T-helper 2 cell (primary cell): ENCODE measurements at places on chromosomes 1 and 21.

DNA sequence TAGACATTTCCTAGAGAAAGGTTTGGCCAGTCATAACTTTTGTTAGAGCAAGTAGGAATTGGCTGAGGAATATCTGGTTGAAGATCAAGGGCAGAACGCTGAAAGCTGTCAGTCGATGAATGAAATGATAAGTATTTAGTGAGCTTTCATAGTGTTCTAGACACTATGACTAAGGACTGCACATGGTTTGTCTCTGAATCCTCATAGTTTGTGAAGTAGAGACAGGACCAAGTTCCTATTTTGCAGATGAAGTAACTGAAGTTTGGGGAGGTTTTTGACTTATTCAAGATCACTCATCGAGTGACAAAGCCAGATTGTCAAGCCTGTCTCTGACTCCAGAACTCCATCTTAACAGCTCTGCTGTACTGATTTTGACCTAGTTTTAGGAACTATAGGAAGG lies 4.7 kb downstream of the ELOA start:
- no peak for DNase-seq

DNA sequence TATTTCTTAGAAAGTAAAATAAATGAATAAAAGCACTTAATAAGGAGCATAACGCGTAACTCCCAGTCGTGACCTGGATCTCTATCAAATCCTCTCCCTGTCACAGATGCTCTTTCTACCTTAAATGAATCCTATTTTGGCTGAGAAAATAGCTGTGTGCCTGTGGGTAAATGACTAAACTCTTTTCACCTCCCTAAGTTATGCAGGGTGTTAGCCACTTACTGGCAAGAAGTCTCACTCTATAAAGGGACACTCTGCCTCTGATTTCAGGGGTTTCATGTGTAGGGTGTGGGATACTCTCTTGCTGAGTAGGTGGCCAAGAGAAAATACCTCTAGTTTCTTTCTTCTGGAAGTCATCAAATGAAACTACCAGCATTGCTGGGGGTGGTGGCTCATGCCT lies 24.3 kb upstream of the PPP1R15B start:
- no peak for DNase-seq

DNA sequence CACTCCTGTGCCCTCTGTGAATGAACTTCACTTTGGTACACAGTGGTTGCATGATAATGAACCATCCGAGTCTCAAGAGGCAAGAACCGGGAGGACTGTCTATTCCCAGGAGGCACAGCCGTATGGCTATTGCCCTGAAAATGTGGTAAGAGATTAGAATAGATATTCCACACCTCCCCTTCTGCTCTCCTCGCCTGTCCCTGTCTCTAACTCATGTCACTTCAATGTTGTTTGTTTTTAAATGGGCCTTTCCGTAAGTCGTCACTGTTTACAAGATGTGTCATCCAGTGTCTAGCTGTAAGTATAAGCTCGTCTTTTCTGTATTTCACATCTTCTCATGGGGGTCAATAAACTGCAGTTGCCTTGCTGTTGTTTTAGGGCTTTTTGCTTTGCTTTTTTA lies 122.2 kb downstream of the PATJ start:
- DNase-seq: no peak

DNA sequence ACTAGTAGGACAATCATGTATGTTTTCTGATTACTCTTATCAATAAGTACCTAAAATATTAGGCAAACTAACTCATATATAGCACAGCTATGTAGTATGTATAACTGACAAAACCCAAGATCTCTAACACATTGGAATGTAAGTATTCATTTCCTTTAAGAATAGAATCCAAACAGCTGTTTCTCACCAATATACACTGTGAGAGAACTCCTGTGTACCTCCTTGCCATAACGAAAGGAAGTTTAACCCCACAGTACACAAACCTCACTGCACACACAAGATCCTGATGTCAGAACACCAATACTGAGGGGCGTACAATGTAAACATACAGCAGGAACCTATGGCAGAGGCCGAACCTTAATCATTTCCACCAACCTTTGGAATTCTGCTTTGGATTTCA lies 113.0 kb downstream of the SMYD3 start:
- no peak for DNase-seq

DNA sequence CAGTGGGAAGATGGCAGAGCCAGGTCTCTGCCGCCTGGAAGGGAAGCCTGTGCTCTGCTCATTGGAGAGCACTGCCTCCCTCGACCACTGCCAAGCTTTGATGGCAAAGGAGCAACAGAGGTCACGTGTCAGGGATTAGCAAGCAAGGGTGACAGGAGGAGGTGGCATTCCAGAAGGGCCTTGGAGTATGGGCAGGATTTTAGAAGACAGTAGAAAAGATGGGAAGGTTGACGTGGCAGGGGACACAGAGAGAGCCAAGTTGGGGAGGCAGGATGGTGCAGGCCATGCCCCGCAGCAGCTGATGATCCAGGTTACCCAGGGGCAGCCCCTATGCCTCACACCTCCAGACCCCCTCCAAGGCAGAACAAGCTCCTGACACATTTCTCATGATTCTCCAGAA lies 21.9 kb upstream of the LBR start:
- no peak for DNase-seq

DNA sequence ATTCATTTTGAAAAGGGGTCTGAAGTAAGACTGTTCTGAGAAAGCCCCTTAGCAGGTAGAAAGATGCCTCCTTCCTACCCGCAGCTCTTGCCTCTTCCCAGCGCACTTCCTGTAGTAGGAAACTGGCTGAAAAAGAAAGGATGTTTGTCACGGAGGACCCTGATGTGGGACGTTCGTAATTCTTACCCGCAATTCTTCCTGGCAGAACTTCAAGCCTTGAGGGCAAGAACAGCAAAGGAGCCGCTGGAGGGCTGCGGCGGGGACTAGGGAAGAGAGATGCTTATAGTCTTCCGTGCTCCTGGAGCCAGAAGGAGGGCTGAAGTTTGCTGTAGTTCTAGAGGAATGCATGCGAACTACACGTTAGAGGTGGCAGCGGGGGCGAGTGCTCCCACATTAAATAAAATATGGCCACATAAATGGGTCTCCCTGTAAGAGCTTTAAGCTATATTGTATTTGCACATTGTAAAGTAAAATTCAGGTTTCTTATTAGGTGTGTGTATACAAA lies 6.3 kb downstream of the C1orf53 start:
- DNase-seq: no peak

GRCh38 chr1:58968360-58968952 lies 184.6 kb upstream of the JUN start:
- no peak for DNase-seq

DNA sequence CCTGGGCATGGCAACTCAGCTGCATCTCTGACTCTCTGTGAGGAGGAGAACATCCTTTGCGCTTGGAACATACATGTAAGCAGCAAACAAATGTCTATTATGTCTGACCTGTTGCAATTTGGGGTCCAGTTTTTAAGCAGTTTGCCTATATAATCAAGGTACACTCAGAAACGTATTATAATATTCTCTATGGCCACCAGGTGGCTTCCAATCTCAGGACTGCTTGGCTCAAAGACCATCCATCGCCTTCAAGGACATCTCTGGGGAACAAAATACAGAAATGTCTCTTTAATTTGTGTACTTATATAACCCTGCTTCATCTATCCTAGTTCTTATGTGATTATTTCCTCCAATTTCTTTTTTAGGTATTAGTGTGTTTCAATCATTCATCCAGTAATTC lies 227.2 kb downstream of the OLFM3 start:
- DNase-seq: no peak

GRCh38 chr1:65149351-65150107 lies 1.5 kb downstream of the AK4 start:
- no peak for DNase-seq

DNA sequence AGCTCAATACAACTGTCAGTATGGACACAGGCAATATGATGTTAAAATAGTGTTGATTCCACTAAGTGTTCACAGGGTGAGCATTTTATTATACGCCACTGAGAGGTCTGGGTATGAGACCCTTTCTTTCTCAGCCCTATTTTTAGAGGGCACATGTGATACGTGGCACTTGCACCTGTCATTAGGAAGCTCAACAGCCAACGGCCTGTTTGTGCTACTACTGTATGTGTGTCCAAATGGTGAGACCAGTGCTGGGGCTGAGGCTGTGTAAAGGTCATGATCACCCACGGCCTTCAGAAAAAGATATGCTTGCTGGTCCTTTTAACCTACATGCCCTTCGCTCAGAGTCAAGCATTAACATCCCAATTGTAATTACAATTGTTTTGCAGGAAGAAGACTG lies 176.2 kb downstream of the DUSP10 start:
- DNase-seq: no peak

GRCh38 chr1:89739013-89739843 lies 81.6 kb upstream of the LRRC8D start:
- DNase-seq: no peak

- DNase-seq: no peak
These were observed 15.9 kb downstream of the SLC27A3 start for GRCh38 chr1:153790966-153791647.

DNA sequence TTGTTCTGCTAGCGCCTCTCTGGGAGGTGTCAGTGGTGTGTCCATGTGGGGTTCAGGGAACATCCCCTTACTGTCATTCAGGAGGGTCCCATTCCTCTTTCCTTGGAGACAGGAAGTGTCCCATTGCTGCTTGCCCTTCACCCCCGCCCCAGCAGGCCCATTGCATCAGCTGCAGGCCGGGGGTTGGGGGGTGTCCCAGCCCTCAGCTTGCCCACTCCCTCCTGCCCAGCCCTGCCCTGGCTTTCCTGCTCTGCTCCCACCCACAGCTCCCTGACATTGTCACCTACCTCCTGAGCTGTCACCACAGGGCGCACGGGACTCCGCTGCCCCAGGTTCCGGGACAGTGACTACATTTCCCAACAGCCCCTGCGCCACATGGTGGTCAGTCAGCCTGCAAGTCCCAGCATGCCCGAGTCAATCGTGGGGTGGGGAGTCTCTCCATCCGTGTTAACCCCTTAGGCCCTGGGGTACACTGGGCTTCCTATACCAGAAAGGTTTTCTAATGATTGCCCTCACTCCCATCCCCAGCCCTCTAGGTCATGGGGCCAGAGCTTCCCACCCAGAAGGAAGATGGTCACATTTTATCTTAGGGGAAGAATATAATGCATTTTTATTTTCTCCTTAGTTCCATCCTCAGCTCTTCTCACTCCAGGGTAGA lies at the start of gene INPP5B:
INPP5B (minus strand) TSS at position 351 of the 658 bp plus-strand sequence. CDS start 745 bp downstream, outside the sequence.
- DNase-seq: peak; percentile 36

DNA sequence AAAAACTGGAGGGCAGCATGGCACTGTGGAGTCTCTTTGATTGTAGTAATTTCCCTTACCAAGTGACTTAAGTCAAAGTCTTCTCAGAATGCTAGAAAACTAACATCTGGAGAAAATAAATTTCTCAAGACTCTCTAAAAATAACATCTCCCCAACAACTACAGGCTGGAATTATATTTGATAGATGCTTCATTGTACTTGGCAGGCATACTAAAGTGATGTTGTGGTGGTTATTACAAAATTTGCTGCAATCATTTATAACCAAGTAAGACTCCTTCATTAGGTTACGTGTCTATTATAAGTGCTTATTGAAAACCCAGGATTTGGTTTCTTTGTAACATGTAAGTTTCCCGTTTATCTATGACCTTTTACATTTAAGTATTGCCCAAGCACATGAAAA lies 132.9 kb upstream of the NRIP1 start:
- DNase-seq: no peak

- DNase-seq: no peak
These were observed 75.7 kb upstream of the SYT6 start for GRCh38 chr1:114229368-114229767.

GRCh38 chr1:163412221-163412620 lies 90.5 kb downstream of the NUF2 start:
- DNase-seq: no peak

DNA sequence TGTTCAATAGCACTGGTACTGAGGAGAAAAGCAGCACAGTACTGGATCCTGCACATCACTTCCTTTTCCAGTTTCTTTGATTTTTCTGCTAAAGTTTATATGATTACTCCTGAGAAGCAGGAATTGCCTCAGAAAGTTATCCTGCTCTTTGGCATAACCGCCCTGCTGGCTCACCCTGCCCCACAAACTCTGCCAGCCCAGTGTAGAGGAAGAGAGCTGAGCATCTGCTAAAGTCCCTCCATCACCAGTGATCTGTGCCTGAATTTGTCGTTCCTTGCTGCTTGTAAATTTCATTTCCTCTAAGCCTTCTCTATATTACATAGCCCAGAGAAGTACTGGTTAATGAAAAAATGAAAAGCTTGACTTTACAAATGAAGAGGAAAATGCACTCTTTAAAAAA lies 87.0 kb upstream of the C1orf21 start:
- DNase-seq: no peak

- no peak for DNase-seq
These were observed 37.3 kb downstream of the CHAF1B start for GRCh38 chr21:36422279-36423098.

GRCh38 chr21:38669186-38669585 lies 136.5 kb upstream of the ETS2 start:
- DNase-seq: no peak

DNA sequence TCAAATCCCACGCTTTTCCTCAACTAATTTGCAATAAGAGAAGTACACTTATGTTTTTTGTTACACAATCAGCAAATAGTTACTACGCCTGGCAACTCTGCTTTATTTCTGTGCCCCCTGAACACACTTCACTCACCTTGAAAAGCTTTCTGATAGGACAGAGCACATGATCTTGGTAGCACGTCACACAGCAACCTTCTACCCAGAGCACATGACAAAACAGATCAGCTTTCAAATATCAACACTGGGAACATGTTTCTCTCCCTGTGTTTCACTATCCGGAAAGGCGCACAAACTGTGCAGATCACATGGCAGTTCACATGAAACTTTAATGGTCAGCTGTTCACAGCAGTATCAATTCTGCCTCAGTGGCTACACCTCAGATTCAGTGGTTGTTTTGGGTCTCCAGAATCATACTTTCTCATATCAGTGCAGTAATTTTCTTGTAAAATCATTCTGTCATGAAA lies 2.2 kb downstream of the SLC19A2 start:
- DNase-seq: no peak

GRCh38 chr1:169113613-169114119 lies 7.2 kb downstream of the ATP1B1 start:
- no peak for DNase-seq

DNA sequence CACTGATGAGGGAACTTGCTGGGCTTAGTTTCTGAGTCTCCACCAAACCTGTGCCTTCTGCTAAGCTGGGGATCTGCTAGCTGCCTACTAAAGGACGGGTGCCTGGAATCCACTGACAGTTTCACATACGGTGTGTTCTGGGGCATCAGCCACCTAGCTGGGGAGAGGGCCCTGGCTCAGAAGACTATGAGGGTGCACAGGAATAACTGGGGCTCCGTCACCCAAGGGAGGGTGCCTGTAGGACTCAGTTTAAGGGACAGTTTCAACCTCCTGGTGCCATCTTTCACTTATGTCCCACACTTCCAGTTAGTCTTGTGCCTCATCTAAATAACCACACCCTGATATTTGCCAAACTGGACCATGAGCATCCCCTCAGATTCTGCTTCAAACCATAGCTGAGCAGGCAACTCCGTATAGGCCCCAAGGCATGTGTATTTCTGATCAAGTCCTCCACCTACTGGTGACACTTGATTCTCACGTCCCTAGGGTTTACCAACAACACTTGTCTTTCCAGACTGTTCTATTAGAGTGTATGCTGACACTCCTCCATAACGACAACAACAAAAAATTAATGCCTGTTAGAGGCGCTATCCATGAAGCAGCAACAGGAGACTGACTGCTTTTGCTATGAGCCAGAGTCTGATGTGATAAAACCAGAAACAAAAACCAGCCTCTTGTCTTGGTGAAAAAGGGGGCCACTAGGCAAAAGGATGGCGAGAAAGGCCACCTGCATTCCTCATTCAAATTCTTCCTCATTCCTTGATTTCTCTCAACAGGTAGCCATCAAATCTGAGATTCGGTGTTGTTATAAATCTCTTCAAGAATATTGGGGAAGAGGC lies 55.0 kb upstream of the PAXBP1 start:
- peak; percentile 68 for DNase-seq

GRCh38 chr1:78490861-78491450 lies at the start of gene PTGFR:
PTGFR (plus strand) TSS chr1:78490974; CDS start chr1:78492744, 1,770 bp downstream.
- no peak for DNase-seq
